ENCODE measurements at places on chromosomes 16 and 17.

DNA sequence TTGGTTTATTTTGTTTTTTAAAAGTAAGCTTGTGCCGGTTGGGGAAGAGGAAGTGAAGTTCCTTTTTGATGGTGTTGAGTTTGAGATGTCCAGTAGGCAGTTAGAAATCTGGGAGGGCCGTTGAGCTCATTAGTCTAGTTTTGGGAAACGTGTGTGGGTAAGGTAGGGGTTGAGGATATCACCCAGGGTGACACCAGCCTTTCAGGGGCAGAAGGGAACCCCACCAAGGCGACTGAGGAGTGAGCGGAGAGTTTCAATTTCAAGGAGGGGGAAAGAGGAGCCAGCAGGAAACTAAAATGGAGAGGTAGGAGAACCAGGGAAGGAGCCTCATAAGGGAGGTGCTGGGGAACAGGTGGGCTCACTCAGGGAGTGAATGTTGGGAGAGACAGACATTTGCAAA, 22.7 kb downstream of the HAPSTR1 start:
- DNase-seq, result no peak

DNA sequence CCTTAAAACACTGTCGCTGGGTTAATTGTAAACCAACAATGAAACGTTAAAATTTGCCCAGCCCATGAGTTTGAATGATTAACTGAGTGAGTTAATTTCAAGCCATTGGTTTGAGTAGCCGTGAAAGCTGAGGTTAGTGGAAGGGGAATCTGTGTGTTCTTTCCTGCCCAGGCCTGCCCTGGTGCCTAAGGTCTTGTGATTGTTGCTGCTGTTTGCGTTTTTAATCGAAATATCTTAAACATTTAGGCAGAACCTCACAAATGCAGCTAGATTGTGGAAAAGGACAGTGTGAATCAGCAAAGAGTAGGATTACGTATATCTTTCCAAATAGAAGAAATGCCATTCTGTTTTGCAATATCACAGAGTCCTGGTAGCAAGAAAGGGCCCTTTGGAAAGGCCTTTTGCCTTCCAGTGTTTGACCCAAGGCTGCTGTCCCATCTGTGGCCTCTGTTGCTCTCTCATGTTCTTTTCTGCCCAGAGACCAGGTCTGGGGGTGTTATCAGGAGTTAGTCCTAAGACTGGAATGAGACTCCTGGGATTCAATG, 113.8 kb downstream of the MSI2 start:
- no peak for DNase-seq

- DNase-seq, result no peak
Measured at GRCh38 chr17:1492249-1493206, at the start of gene MYO1C. Gene MYO1C, minus strand, starts transcription at chr17:1492686. Its CDS starts 199 bp downstream, at chr17:1492487.

DNA sequence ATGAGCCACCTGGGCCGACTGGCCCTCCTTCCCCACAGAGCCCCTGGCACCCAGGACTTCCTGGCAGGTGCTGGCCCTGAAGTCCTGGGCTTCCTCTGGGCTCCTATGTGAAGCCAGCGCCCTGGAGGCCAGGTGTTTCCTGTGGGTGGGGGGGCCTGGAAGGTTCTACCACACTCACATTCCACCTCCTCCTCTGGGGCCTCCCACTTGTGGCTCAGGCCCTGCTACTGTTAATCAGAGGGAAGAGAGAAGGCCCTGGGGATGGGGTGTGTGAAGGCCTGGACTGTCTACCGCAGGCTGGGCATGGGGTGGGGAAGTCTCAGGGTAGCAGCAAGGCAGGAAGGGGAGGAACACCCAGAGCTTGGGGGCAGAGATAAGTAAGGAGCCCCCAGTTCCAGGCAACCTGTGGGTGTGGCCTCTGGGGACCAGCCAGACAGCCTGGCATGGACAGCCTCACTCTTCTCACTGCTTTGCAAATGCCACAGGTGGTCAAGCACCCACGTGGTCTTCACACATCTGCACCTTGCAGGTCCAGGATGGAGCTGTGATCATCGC, 111.9 kb upstream of the TNRC6C start:
- peak; percentile 17 for DNase-seq

DNA sequence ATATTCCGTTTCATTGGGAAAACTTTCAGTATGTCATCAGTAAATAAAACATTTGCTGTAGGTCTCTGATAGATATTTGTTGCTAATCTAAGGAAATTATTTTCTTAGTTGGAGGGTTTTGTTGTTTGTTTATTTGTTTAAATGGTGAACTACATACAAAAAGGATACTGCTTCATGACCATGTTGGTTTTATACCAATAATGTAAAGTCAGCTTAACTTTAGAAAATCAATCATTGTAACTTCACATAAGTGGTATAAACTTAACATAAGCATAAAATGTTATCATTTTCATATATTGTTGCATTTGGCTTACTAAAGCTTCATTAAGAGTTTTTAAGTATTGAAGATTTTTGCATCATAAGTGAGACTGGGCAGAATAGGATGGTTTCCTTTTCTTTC, 57.9 kb downstream of the NSRP1 start:
- no peak for DNase-seq

- DNase-seq, result no peak
Measured at GRCh38 chr17:512926-513325, 160.3 kb upstream of the RPH3AL start.

- DNase-seq, result no peak
Measured at GRCh38 chr17:76543826-76544545, 4.1 kb downstream of the PRCD start.

DNA sequence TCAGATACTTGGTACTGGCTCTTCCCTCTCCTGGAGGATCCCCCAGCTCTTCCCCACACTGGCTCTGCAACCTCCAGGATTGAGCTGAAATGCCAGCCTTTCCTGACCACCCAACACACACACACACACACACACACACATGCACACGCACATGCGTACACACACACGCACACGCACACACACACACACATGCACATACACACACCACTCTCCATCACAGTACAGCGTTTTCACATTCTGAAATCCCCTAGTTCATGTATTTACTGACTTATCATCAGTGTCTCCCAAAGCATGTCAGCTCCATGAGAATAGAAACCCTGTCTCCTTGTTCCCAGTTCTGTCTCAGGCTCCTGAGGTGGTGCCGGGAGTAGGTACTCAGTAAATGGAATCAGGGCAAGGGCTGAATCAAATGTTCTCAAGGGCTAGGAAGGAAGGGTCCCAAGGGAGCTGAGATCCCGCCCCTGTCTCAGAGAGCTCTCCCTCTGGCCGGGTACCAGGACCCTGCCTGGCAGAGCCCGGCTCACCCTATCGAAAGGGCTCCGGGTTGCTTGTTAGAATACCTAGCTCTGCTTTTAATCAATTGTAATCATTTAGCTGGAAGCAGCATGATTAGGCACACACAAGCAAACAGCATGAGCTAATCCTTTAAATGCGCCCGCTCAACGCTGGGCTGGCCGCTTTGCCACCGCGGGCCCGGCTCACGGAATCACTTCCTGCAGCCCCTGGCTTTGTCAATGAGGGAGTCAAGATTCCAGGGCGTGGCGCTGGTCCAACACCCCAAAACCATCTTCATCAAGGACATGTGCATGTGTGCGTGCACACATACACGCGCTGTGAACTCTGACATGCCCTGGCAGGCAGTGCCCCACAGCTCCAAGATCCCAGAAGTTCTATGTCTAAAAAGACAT, 140.7 kb downstream of the C16orf78 start:
- DNase-seq, result no peak

DNA sequence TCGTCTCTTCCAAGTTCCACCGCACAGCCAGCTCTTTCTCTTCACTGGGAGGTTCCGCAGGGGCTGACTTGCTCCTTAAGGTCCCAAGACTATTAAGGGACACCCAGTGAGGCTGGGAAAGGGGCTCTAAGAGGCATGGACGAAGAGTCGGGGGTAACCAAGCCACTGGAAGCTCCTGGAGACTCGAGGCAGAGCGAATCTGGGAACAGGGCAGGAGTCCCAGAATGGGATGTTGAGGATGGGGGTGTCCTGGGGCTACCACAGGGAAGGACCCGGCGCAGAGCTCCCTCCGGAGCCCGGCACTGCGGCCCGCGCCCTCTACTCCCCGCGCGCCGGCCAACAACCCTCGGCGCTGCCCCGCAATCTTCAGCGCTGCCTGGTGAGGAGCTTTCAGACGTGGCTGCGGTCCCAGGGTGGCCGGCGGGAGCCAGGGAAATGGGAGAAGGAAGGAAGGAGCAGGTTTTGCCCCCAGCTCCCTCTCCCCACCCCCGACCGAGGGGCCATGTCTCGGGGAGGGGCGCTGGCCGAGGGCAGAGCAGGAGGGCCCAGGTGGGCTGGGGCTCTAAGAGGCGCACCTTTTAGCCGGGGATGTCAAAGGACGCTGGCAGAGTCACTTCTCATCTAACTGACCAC, 581 bp downstream of the CHST5 start:
- DNase-seq, result no peak

DNA sequence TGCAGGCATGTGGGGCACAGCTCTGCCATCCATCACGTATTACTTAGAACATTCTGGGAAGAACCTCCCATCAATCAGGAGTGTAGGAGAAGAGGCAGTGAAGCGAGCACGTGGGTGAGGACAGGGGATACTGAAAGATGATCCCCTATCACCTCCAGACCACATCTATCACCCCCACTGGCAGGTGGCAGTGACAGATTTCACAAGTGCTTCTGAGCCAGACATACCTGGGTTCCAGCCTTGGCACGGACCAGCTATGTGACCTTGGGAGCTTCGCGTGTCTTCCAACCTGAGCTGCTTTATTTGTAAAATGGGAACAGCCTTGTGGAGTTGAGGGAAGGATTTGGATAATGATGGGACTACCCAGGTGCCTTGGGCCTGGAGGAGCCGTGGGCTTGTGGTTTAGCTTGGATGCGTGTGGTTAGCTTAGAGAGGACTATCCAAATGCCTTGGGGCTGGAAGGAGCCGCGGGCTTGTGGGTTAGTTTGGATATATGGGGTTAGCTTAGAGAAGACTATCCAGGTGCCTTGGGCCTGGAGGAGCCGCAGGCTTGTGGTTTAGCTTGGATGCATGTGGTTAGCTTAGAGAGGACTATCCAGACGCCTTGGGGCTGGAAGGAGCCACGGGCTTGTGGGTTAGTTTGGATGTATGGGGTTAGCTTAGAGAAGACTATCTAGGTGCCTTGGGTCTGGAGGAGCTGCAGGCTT, 206.4 kb downstream of the ENGASE start:
- DNase-seq, result no peak

GRCh38 chr17:58529275-58529674, 14.8 kb upstream of the MTMR4 start:
- DNase-seq, result no peak

DNA sequence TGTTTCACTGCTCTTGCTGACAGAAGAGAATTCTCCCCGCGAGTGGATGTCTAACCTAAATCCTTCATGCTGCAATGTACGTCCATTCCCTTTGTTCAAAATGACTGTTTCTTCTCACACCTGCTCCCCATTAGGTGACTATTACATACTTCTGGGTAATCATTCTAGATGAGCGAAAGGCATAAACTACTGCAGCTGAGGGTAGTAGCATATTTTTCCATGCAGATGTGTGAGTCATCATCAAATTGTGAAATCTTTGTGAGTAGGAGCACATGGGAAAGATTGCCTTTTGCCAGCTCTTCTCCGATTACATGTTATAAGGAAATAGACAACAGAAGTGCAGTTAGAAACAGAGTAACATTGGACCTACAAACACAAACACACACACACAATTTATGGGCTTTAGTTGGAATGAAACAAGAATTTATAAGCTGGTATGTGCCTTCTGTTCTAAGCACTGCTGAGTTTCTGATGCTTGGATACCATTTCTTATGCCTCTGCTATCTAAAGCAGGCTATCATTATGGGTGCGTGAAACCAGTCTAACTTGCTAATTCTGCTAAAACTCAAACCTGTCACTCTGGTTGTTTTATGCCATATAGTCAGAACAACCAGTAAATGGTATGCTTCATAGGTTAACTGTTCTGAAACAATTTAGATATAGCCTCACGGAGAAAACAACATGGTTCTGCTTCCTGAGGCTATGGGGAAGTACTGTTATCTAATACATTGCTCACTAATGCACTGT, 346.9 kb upstream of the PSMD7 start:
- DNase-seq, result no peak

Data from naive thymus-derived CD4-positive, alpha-beta T cell (primary cell).